ENCODE measurements at places on chromosomes 7 and 10. TPM values are rescaled to one million over a fixed set of nuclear protein-coding genes. Genes with fewer than 3 reads are reported as not detected.

Gene MLXIPL
- 1.5 TPM for total RNA-seq

Gene MOGAT3
- not detected for total RNA-seq

Gene LBX1
- under 0.01 TPM for total RNA-seq

Gene GIMAP2
- total RNA-seq = 5.2 TPM

Gene NRCAM
- total RNA-seq = 67.4 TPM

Gene NOM1
- 6.8 TPM for total RNA-seq

Gene PDE6C
- total RNA-seq = not detected

Gene MEIG1
- not detected for total RNA-seq

Gene SSC4D
- total RNA-seq = 0.16 TPM

Gene TRIL
- total RNA-seq = 0.72 TPM

Gene MBL2
- not detected for total RNA-seq

Gene FAM13C
- total RNA-seq = 2.6 TPM

Gene GPR141
- total RNA-seq = not detected

Gene CALN1
- not detected for total RNA-seq

Gene OR6B1
- not detected for total RNA-seq

Gene EN2
- total RNA-seq = not detected

Gene FMC1
- 6.3 TPM for total RNA-seq

Gene MLLT10
- 29.1 TPM for total RNA-seq

Gene PURB
- total RNA-seq = 7.6 TPM

Gene MAGI2
- 1.3 TPM for total RNA-seq

Gene SEMA4G
- 4.2 TPM for total RNA-seq

Gene WDR86
- not detected for total RNA-seq

Gene OR13A1
- not detected for total RNA-seq

Gene LDB3
- 0.18 TPM for total RNA-seq

Gene GALNT17
- not detected for total RNA-seq

Gene OR2A7
- total RNA-seq = not detected

Gene GFRA1
- total RNA-seq = 0.36 TPM

Gene CRTAC1
- not detected for total RNA-seq

Gene STOX1
- not detected for total RNA-seq

Gene PAX4
- total RNA-seq = not detected

Gene ADRB1
- total RNA-seq = not detected

Gene TMEM213
- total RNA-seq = not detected

Gene AGK
- total RNA-seq = 20.6 TPM

Gene CCM2
- 43.9 TPM for total RNA-seq

Gene NODAL
- total RNA-seq = not detected

Gene GPR146
- 6.5 TPM for total RNA-seq

Gene SPAM1
- total RNA-seq = not detected

Gene KCNH2
- under 0.01 TPM for total RNA-seq

Gene SYT15B
- total RNA-seq = under 0.01 TPM

Gene EPHA1
- total RNA-seq = not detected

Gene OPN4
- not detected for total RNA-seq

Gene HKDC1
- total RNA-seq = 0.18 TPM

Gene LIPM
- total RNA-seq = not detected
